ENCODE measurements at places on chromosomes 13 and 19.

- no peak for DNase-seq
Measured at GRCh38 chr19:7421941-7422744, 66.7 kb downstream of the PEX11G start.

DNA sequence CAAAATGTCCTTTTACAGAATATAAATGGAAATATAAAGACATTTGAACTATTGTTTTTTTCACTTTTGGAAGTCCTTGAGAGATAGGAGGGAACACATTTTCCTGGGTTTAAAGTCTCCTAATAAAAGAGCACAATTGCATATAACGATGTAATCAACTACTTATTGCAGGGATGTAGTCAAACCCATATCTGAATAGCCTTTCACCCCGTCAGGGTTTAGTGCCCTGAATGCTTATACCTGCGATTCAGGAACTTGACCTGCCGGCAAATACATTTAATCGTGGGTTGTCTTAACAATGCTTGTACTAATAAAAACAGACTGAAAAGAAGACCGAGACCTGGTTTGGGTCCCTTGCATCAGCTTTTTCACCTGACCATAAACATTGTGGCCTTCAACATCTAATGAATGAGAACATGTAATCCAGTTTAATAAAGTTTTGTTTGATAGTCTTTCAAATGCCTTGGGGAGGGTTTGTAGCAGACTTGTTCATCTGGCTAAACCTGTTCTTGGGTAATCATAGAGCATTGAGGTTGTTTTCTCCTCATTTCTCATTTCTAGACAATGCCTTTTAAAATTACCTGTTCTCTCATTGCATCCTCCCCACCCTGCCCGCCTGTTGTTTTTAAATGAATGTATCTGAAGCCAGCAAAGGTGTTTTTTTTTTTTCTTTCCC, 7.0 kb downstream of the KLF5 start:
- no peak for DNase-seq

DNA sequence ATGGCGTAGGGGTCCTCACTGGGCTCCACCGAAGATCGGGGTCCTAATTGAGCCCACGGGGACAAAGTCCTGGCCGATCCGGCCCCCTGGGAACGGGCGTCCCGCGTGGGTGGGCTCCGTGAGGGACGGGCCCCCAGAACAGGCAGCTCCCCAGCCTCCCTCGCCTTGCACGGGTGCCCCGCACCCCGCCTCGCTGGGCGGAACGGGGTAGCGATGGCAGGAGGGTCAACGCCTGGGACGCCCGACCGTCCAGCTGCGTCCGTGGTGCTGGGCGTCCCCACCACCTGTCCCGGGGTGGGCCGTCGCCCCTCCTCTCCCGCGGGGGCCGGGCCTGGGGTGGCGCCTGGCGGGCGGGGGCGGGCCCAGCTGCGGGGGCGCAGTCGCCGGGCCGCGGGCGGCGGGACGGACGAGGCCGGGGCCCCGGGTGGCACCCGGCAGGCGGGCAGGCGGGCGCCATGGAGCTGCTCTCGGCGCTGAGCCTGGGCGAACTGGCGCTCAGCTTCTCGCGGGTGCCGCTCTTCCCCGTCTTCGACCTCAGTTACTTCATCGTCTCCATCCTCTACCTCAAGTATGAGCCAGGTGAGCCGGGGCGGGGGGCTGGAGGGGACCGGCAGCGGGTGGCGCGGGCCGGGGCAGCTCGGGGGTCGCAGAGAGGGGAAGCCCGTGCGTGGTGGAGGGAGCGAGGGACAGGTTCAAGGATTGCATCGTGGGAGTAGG, at the start of gene TMEM38A:
TSS of gene TMEM38A (plus strand) at position 377 of the 717 bp plus-strand sequence. CDS start at position 456, 79 bp downstream.
- DNase-seq: no peak

DNA sequence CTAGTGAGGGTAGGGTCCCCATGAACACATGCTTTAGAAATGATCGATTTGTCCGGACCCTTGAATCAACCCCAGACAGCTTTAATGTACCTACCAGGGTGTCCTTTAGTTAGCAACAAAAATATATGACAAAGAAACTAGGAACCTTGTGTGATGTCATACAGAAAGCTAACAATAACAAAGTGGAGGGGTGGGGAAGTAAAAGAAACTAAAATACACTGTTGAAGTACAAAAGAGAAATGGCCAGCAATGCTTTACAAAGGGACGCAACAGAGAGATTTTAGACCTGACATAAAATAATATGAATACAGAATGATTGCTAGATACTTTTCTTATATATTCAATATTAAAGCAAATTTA, 40.0 kb downstream of the DZIP1 start:
- DNase-seq: no peak

- no peak for DNase-seq
Measured at GRCh38 chr13:28579322-28579721, 79.6 kb upstream of the POMP start.

- DNase-seq: peak; percentile 65
Measured at GRCh38 chr13:20024702-20025101, 66.2 kb downstream of the ZMYM2 start.

GRCh38 chr19:46451352-46451751, 20.0 kb downstream of the PNMA8A start:
- no peak for DNase-seq

DNA sequence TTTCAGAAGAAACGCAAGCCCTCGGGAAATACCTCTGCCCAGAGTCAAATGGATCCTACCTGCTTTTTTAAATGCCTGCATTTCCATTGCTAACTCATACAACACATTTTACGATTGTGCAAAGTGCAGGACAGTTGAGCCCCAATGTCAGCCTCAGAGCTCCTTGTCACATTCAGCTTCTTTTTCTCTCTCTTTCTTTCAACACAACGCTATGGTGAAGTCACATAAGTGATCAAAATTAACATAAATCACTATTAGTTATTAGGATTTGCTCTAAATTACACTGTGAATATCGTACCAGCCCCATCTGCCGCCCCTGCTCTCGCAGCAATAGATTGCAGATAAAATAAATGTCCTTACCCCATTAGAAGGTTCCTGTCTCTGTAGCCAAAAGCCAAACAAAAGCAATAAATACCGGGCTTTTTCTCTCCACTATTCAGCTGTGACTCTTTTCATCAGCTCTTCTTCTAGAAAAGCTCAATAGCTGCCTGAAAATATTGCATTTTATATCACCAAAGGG, 8.8 kb downstream of the POU4F1 start:
- DNase-seq: no peak

GRCh38 chr13:43770871-43771270, 15.9 kb downstream of the ENOX1 start:
- DNase-seq: no peak

- DNase-seq: no peak
Measured at GRCh38 chr19:56477429-56478338, 539 bp upstream of the ZNF667 start.

DNA sequence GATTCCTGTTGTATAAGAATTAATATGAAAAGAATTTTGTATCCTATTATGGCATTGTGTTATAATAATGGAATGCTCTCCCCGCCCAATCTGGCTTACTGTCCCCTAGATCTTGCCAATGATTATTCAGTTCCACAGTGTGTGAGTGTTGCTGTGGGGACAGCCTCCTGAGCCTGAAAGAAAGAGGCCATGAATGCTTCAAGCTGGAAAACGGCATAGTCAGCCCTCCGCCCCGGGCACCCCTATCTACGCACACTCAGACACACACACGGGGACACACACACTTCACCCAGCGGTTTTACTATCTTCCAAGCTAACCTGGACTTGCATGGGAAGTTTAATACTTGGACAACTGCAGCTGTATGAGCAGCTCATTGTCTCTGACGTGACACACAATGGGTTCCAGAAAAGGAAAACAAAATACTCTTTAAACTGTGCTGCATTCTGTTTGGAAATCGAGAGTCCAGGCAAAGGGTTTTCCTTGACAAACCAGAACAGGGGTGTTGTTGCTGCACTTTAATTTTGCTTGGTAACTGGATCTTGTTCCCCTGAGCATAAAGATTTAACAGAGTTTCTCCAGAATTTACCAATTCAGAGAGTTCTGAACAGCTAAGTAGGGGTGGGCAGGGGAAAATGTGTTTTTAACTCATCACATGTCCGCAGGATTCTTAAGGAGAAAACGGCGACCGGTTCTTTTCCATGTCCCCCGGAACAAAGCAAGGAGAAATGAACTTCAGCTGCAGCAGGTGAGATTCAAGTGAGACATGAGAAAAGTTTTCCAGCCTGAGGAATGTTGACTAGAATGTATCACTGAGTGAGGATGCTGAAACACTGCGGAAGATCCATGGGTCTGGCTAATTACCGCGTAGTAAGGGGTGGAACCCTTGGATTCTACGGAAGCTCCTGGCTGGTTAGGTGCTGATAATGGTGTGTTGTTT, 472.9 kb downstream of the FOXO1 start:
- DNase-seq: no peak

GRCh38 chr13:48220592-48220980, 12.4 kb upstream of the ITM2B start:
- DNase-seq: no peak

DNA sequence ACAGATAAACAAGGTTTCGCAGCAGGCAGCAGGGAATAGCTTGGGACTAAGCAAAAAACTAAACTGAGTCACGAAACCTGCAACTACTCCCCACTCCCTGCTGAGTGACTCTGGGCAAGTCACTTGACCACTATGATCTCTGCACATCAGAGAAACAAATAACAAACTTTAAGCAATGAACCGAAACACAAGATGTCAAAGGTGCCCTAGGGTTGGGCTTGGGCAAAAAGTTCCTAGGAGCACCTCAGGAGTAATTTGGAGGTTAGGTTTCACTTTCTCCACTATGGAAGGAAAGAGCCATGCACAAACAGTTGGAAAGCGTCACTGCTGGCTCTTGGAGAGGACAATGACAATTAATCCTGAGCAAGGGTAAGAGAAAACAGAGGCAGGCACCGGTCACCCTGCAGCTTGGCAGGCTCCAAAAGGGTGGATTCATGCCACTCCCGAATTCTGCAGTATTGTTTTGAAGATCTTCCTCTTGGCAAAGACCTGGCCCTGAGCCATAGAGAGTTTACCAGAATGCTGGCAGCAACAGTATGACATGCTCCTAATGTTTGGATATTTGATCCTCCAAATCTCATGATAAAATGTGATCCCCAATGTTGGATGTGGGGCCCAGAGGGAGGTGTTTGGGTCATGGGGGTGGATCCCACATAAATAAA, 60.3 kb downstream of the CRYL1 start:
- no peak for DNase-seq

GRCh38 chr13:101190337-101190736, 226.0 kb downstream of the NALCN start:
- no peak for DNase-seq
